Stimulated activated CD4-positive, alpha-beta T cell treated with anti-CD3 and anti-CD28 coated beads, Interleukin-12 subunit alpha, Interleukin-12 subunit beta, amount 100 ng/mL, for 4 hours (primary cell): ENCODE measurements at places on chromosomes 2 and 18.

- DNase-seq, result no peak
These were observed 210.0 kb upstream of the ZNF521 start for GRCh38 chr18:25561918-25562317.

GRCh38 chr2:98901291-98901690 is 34.7 kb downstream of the CRACDL start:
- no peak for DNase-seq

- DNase-seq, result no peak
These were observed 48.1 kb downstream of the TSN start for GRCh38 chr2:121803503-121803902.

GRCh38 chr2:126656431-126657147 is 631 bp downstream of the GYPC start:
- peak; percentile 47 for DNase-seq

DNA sequence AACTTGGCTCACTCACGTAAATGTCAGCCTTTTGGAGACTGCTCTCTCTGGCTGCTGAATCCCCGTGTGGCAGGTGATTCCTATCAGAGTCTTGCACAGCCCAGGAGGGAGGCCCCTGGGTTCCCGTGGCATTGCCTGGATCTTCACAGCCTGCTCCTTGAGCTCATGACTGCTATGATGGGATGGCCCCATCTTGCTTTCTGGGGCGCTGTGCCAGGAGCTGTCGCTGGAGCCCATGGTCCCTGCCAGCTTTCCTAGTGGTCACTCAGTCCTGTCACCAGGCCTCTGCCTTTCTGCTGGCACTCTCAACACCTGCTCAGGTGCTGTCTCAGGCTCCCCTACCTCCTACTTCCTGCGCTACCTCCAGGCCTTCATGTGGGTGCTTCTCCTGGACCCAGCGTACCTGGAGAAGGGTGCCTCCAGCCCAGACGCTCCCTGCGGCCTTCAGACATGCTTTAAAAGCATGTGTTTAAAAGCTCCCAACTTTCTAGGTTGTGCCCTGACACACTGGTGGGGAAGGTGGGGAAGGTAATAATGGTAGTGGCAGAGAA is 110.1 kb downstream of the MCFD2 start:
- DNase-seq, result no peak

DNA sequence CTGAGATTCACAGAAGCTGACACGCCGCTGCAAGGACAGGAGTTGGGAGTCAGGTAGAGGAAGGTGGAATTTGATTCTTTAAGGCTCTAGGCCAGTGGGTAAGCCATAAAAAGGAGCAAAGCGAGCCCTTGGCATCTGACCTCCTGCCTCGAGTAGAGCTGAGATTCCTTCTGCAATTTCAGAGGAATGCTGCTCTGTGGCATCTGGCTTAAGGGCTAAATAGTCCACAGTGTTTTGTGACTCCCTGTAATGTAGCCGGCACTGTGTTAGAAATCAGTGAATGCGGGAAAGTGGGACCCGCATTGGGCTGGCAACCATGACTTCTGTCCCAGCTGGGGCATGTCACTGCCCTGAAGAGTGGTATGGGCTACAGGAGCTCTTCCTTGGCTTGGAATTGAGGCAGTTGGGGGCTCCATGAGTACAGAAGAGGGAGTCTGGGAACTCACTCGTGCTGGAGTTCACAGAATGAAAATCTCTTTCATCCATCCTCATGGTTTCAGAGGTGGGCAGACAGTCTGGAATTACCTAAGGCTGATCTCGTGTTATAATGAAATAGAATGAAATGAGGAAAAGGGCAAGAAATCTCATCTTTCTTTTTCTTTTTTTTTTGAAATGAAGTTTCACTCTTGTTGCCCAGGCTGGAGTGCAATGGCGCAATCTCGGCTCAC is 12.7 kb upstream of the MYCN start:
- DNase-seq, result no peak

DNA sequence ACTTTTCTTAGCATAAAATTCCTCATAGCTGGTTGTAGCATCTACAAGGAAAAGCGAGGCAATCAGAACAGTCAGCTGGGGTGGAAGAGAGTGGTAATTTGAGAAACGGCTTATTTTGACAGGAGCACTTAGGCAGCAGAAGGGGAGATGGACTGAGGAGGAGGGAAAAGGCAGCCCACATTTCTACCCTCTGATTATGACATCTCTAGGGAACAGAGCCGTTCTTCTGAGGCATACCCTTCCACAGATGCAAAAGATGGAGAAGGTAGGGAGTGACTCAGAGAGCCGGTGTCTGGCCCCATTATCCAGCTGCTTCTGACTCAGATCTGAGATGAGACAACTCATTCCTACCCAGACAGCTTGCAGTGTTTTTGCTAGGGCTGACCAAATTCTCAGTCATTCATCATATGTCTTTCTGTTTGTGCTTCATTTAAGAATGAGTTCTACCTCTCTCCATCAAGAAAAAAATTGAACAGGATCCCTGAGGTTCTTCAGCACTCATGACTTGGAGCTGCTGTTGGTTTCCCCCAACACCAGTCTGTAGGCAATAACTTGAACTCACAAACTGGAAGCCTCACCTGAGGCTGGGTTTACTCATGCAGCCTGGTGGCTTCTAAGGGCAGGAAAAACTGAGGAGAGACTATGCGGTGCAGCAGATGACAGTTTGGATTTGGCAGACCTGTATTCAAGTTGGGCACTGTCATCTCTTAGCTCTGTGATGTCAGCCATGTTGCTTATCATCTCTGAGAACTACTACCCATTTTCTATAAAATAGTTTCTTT is 15.9 kb upstream of the SEC11C start:
- no peak for DNase-seq

GRCh38 chr18:40210696-40211095 is 1744.3 kb upstream of the PIK3C3 start:
- DNase-seq, result no peak

- no peak for DNase-seq
These were observed 15.2 kb downstream of the CDKL4 start for GRCh38 chr2:39228413-39229209.

DNA sequence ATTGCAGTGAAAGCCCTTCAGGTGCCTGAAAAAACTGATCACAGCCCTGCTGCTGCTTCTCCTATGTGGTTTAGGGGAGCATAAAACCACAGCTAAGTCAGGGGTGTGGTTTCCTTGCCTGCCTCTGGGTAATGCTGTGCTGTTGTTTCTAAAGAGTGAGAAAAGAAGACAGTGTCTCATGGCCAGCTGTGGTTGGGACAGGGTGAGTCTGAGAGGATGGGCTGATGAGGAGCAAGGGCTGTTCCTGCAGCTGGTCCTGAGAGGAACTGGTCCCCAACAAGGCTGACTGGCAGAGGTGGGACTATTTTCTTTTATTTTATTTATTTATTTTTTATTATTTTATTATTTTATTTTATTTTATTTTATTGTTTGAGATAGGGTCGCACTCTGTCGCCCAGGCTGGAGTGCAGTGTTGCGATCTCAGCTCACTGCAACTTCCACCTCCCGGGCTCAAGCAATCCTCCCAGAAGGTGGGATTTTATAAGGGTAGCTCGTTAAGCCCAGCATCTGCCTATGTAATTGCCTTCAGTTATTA is 236.7 kb downstream of the FHOD3 start:
- no peak for DNase-seq

DNA sequence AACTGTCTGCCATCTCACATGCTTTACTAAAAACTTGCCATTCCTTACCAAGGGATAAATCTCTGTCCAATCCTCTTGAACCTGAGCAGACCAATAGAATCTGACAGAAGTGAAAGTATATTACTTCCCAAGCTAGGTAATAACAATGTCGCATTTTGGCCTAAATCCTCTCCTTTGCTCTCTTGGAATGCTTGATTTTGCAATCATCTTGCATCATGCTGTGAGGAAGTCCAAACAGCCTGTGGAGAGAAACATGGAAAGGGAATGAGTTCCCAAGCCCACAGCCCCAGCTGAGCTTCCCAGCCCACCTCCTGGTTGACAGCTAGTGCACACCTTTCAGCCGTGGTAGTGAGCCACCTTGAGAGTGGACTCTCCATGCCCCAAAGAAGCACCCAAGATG is 540.6 kb downstream of the STK39 start:
- no peak for DNase-seq

DNA sequence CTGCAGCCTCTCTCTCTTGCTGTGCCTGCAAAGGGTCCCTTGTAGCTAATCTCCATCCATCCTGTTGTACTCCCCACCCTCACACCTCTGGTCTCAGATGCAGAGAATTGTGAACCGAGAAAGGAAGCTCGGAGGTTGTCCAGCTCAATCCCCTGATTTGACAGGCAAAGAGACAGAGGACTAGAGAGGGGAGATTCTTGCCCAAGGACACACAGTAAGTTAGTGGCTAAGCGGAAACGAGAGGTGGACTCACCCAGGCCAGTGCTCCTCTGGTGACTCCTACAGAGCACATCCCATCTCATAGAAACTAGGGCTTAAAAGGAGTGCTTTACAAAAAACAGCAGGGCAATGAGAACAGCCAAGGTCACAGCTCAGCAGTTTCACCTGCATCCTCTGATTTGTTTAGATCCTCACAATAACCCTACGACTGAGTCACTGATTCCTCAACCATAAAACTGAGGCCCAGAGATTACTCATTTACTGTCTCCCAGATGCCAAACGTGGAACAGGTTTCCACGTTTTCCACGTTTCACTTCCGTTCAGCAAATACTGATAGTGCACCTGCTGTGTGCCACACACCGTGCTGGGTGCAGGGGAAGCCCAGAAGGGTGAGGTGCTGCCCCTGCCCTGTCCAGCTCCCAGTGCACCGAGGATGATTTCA is 22.1 kb downstream of the EHD3 start:
- DNase-seq, result no peak

- DNase-seq, result no peak
These were observed 237.8 kb downstream of the GPD2 start for GRCh38 chr2:156673981-156674380.

- no peak for DNase-seq
These were observed 251.4 kb upstream of the ZEB2 start for GRCh38 chr2:144771348-144771747.

DNA sequence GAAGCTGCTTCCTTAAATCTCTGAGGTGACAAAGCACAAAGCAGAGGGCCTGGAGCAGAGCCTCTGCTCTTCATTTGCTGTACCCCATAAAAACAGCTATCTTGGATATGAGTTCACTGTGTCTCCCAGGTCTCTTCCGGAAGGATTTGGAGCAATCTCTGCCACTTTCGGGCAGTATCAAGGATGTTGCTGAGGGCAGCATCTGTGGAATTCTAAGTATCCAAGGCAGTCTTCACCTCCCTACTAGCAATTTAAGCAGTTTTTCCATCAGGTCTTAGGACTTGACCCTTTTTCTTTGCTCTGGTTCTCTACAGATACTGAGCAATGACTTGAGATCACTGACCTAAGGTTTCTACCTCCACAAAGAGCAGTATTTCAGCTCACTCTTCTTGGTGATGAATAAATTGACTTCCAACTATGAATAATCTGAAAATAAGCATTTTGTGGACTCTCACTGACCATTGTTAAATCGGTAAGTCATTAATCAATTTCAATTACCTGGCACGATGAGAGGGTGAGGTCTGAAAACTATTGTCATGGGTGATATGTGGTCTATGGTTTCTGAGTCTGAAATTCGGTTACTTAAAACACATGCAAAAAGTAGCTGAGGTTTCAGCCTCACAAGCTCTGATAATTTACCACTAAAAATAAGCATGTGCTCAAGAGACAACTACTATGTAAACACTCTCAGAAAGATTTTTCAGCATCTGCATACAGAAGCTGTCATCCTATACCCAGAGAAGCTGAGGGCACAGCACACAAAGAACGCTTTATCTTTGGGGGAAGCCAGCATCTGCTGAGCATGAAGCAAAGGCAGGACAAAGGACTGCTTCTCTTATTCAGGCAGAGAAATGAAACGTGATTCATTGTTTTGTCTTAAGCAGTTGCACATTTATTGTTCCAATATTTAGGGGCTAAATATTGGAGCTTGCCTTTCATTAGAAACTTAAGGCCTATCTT is 32.1 kb upstream of the SPATS2L start:
- DNase-seq, result no peak
